Brain (organoid and tissue), 16 donors: ENCODE measurements at places on chromosomes 16 and 17.
A peak's percentile ranks its signal among the peaks of the same experiment; 100 is the strongest.

DNA sequence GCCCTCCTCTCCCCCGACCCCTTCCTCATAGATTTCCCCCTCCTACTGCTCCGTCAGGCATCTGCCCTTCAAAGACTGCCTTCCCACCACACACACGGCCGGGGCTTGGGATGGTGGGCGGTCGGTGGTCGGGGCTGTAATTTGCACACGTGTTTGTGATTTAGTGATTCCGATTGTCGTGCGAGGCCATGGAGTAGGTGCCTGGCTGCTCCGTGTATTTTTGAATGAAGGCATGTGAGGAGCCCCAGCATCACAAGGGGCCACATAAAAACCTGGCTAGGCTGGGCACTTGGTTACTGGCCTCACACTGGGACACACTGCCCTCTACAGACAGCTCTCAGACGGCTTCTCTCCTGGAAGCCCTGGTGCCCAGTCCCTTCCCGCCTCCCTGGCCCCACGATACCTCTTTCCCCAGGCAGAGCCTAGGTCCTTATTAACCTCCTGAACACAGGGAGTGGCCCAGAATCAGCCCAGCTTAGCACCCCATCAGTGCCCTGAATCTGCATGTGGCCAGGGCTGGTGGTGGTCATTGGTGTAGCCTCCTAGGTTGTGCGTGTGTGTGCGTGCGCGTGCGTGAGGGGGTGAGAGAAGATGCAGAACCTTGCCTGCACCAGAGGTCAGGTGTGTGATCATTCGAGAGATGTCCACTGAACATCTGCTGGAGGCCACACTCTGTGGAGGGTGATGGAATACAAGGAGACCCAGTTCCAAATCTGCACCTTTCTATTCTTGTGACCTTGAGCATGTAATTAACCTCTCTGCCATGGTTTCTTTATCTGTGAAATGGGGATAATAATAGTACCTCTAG, 1.3 kb upstream of the SOCS1 start:
- peak; percentile 65 for DNase-seq

DNA sequence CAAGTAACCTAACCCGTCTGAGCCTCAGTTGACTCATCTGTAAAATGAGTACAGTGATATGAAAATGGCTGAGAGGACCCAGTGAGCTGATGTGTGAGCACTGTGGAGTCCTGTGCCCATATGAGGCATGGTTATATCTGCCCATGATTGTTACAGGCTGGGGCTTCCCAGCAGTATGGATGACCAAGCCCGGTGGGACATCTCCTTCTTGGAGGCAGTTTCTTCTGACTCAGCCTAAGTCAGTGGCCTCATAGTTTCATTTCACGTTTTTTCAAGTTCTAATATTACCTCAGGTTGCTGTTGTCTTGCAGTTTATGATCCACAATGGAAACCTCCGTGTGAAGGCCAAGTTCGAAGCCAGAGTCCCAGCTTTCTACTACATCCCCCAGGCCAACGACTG, 4.8 kb downstream of the ADAP2 start:
- no peak for DNase-seq

DNA sequence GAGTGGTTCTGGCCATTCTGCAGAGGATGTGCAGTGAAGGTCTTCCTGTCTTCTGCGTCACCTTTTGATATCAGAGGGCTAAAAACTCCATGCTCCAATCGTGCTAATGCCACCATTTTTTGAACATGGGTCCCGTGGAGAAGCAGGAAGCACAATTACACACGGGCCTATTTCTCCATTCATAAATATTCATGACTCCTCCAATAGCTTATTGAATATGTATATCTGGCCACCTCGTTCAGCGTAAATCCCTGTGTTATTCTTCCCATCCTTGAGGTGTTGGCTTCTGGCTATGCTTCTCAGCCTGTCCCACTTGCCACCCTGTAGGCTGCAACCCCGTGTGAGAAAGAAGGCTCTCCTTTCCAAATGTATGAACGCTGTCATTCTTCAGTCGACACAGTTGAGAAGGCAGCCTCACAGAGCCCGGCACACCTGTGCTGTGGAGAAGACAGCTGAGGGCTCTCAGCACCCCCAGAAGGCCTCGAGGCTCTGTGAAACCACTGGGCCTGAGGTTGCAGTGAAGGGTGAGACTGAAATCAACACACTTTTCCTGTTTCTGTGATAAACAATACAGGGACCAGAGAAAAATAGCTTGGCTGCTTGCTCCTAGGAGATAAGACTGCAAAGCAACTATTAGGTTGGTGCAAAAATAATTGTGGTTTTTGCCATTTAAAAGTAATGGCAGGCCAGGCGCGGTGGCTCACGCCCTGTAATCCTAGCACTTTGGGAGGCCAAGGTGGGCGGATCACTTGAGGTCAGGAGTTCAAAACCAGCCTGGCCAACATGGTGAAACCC, 4.9 kb upstream of the ANKRD40CL start:
- DNase-seq, result no peak

DNA sequence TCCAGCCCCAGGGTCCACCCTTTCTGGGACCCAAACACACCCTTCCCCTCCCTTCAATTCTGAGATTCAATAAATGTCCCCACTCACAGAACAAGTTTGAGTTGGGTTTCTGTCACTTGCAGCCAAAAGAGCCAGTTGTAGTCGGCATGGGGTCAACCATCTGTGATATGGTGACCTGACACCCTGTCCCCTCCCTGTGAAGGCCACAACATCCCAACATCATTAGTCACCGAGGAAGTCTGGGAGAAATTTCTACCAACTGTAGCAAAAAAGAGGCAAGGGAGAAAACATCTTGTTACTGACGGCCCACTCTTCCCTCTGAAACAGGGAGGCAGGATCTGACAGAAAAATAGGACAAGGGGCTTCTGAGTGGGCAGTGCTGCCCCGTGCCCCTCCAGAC, 638 bp upstream of the LYZL6 start:
- DNase-seq, result no peak

- no peak for DNase-seq
Measured at GRCh38 chr16:79765431-79765830, 164.9 kb upstream of the MAF start.

GRCh38 chr17:41912925-41913324, 5.8 kb downstream of the ACLY start:
- DNase-seq, result no peak

GRCh38 chr16:79137426-79137939, 463.1 kb downstream of the MAF start:
- DNase-seq, result no peak

GRCh38 chr16:65890203-65890602, 476.3 kb upstream of the CDH5 start:
- no peak for DNase-seq

DNA sequence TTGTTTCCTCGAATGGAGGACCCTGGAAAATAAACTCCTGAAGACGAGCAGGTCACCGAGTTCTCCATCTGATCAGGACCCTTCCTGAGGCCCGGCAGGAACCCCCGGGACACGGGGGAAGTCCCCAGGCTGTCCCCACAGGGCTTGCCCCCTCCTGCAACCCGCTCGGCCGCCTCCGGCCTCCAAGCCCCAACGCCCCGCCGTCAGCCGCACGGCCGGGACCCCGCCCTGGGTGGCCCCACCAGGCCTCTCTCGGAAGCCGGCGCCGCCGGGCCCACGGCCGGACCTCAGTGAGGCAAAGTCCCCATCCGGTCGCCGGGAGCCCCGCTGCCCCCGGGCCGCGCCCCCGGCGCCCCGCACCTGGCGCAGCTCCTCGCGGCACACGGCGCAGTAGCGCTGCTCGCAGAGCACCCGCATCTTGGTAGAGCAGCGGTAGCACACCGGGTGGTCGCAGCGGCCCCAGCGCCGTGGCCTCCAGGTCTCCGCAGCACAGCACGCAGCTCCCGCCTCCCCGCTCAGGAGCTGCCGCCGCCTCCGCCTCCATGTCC, 383 bp downstream of the ZNF598 start:
- no peak for DNase-seq

- DNase-seq, result no peak
Measured at GRCh38 chr16:8807189-8807588, 9.6 kb downstream of the PMM2 start.

DNA sequence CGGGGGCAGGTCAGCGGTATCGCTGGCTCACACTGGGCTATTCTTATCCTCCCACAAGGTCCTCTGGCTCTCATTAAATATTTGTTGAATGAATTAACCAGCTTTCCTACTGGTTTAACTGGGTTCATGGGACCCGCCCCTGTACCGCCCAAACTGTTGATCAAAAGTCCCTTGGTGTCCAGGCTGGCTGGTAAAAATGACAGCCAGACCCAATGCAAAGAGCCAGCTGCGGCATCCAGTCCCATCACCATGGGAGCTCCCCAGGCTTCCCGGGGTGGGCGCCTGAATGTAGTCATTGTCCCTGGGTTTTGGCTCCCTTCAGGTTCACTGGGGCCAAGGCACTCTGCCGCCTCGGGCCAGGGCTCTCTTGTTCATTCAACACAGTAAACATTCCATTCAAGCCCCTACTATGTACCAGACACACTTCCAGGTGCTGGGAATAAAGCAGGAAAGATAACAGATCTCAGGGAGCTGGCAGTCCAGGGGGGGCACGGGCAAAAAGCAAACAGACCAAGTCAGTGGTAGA, 11.7 kb upstream of the ATP2C2 start:
- peak; percentile 71 for DNase-seq

DNA sequence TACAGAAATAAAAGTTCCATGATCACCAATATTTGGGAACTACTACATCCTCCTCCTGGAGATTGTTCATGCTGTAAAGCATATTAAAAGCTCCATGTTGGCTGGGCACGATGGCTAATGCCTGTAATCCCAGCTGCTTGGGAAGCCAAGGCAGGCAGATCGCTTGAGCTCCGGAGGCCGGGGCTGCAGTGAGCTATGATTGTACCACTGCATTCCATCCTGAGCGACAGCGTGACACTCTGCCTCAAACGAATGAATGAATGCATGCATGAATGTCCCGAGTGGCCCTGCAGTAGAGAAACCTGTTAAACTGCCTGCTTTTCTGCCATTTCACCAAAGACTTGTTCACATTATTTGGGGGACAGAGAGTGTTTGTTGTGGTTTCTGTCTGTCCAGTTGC, 15.0 kb downstream of the CNEP1R1 start:
- DNase-seq, result no peak

DNA sequence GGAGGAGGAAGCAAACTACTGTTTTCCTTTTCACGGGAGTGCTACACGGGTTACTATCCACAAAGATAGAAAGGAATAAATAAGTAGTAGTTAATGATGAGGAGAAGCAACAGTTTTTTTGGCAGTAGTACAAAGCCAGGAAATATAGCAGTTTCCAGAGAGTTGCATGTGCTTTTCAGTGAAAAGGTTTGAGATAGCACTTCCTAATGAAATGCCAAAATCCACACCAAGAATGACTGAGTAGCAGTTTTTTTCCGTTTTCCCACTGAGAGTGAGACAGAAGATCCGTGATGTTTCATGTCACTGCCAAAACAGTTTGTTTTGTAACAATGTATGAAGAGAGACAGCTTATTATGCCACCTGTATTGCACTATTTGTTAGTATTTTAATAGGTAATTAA, 129.1 kb downstream of the STX8 start:
- no peak for DNase-seq

GRCh38 chr17:32936186-32936893, 8.4 kb downstream of the TMEM98 start:
- peak; percentile 66 for DNase-seq

- DNase-seq, result peak; percentile 83
Measured at GRCh38 chr16:56789360-56789759, 59.4 kb downstream of the NUP93 start.

- no peak for DNase-seq
Measured at GRCh38 chr17:14318918-14319205, 18.0 kb downstream of the HS3ST3B1 start.

DNA sequence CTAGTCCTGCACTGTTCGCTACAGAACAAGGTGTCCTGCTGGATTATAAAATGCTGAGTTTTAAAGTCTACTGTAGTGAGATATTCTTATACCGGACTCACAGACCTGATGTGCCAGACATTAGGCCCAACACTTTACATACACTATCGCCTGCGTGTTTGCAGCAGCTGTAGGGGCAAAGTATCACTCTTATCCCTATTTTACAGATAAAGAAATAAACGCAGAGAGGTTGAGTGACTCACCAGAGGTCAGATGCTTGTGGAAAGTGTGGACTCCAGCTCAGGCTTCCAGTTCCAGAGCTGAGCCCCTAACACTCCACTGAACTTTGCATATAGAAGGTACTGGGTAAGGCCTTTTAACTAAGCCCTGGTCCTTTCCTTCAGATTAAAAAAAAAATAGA, 47.4 kb downstream of the PLXDC1 start:
- no peak for DNase-seq

DNA sequence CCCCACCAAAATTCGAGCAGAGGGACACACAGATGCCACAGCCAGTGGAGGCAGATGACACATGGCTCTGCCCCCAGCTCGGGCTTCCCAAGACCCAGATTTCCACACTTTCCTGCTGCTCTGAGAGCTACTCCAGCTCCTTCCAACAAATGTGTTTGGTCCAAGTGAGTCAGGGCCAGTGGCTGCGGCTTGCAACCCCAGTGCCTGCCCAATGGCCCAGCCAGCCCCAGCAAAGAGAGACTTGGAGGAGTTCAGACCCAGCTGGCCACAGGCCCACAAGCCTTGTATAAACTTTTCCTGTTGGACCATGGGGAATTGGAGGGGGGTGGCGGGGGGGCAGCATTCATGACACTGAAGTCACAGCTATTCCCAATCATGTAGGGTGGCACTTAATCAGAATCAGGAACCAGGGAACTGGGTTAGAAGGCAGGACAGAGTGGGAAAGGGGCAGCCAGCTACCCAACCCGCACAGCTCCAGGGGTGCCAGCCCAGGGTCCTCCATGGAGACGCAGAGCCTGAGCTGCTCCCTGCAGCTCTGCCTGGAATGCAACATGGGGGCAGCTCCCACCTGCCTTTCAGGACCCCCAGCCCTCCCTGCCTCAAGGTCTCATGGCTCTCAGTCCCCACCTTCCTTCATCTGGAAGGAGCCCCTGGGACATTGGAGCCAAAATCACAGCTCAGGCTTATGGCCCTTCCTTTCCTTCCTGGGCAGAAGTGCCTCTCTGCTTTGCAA, 17.5 kb upstream of the C16orf78 start:
- no peak for DNase-seq

GRCh38 chr17:41284546-41284945, 9.0 kb downstream of the KRTAP9-7 start:
- DNase-seq, result no peak

- DNase-seq, result no peak
Measured at GRCh38 chr16:9389543-9390207, 298.2 kb downstream of the HAPSTR1 start.

DNA sequence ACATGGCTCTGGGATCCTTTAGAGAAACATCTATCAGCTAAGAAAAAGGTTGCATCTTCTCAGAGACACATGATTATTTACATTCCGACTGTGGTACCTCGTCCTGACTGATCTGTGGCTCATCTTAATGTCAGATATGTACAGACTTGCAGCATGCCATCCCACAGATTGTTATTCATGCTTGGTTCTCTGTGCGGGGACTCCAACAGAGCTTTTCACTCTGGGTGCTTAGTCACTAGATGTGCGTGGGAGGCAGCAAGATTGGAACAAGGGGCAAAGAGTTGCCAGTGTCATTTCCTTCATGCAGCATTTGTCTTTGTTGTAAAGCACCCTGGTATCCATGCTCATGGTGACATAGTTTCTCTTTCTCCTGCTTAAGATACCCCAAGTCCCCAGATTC, 179.1 kb upstream of the CACNG5 start:
- DNase-seq, result no peak

- DNase-seq, result no peak
Measured at GRCh38 chr17:60960398-60961065, 282.9 kb downstream of the BCAS3 start.
